ENCODE measurements at places on chromosomes 4 and X.

DNA sequence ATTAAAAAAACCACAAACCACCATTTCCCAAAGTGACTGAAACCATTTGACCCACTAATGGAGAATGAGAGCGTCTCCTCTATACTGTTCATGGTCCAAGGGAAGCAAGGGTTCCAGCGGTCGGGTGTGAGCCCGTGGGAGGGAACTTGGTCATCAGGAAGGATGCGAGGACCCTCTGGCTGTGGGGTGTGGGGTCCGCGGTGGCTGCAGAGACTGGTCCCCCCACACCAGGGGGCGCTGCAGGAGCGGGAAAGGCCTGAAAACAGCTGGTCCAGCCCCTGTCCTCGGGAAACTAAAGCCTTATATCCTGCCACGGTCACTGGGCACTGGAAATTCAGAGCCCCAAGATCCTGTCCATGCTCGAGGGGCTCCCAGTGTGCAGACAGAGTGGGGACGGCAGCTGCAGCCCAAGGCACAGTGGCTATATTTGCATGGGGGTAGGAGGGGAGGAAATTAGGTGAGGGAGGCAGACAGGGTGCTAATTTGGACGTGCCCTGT is 4.3 kb downstream of the BLOC1S4 start:
- DNase-seq = peak; percentile 42

GRCh38 chr4:25809996-25810395 is 52.8 kb downstream of the SEL1L3 start:
- DNase-seq = no peak

DNA sequence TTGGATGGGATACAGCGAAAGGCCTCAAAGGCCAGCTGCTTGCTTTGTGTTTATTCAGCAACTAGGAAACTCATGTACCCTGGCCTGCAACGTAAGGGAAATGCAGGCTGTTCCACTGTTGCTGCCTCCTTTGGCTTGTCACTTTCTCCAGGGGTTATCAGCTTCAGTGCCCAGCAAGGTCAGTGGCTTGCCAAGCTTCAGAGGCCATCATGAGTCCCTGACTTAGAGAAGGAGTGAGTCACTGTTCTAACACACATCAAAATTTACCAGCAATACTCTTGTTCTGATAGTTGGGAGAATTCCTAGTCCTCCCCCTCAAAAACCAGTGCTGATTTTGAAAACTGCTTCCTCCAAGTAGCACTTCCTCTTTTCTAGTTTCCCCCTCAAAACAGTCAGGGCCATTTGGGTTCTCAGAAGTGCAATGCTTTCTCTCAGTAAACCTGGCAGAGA is 250.8 kb downstream of the ARHGAP24 start:
- DNase-seq = no peak

DNA sequence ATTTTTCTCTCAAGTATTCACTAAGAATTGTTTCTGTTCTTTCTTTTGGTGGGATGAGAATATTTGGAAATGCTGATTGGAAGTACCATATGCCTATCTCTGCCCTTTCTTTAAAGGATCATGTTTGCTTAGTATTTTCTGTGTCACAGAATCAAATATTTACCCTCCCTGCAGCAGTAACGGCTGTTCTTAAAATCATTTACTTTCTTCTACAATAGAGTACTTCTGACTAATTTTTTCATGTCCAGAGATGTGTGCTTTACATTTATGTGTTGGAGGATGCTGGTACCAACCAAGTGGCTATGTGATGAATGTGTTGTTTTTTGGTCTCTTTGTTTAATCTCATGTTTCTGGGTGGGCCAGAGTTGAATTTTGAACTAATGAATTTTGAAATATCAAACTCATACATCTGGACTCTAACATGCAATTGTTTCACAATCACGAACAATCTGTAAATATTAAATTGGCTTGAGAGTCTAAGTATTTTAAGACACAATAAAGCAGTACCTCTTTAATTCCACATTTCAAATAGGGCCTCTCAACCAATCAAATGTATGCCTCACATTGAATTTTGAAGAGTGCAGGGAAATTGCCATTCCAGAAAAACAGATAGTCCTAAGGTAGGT is 59.4 kb upstream of the ARSJ start:
- DNase-seq = no peak

DNA sequence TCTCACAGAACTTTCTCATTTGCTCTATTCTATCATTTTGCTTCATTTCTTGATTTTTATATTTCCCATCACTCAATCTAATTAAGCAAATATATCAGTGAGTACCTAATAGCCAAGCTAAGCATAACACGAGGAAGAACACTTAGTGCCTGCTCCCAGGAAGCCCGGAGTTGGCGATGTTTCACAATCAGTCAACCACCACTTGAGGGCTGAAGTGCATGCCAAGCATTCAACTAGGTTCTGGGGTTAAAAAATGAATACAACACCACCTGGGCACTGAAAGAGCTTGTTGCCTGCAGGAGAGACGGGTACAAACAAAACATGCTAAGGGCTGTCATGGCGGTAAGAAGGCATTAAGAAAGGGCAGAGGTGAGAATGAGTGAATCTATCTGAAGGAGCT is 47.5 kb downstream of the UCHL1 start:
- no peak for DNase-seq

GRCh38 chrX:119391279-119391678 is 7.9 kb upstream of the SLC25A43 start:
- no peak for DNase-seq

DNA sequence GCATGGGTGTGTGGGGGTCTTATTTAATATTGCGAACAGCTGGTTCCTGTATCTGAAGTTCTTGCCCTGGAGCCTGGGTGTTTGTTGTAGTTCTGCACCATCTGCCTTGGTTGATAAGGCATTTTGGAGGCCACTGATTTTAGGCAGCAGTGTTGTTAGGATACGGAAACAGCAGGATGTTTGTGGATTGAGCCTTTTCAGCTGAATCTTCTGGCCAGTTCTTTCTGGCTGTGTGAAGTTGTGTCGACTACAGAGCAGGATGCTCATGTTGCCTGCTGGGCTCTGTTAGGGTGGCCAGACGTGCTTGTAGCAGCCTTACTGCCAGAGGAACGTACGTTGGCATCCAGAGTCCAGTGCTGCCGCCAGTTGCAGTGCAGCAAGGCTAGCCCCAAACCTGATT is 134.2 kb downstream of the PTTG2 start:
- no peak for DNase-seq

DNA sequence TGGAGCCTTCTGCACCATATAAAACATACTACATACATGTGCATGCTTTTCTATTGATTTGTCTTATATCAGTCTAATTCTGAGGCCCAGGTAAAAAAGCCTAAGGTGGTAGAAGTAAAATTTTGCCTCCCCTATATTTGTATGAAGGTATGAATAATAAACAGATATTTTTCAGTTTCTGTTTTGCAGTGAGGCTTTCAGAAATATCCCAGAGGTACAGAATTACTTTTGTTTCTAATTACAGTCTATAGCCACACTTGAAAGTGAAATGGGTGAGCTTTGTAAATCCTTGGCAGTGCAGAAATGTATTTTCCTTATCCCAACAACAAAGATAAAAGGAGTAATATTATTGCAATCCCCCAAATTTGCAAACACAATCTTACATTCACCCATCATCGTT is 59.5 kb downstream of the DDX60 start:
- DNase-seq = no peak

DNA sequence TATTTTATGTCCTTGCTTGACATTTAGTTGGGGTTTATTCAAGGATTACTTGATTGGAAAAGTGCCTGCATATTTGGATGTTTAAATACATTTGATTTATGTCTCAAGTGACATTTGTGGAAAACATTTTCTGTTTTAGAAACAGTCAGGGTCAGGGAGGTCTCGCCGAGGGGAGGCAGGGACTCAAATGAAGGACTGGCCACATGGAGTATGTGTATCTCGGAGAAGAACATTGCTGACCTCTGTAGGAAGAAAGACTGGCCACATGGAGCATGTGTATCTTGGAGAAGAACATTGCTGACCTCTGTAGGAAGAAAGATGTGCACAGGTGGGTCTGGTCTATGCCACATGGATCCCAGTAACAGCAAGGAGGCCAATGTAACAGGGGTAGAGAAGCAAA is 233.6 kb downstream of the TRIML1 start:
- DNase-seq = no peak

DNA sequence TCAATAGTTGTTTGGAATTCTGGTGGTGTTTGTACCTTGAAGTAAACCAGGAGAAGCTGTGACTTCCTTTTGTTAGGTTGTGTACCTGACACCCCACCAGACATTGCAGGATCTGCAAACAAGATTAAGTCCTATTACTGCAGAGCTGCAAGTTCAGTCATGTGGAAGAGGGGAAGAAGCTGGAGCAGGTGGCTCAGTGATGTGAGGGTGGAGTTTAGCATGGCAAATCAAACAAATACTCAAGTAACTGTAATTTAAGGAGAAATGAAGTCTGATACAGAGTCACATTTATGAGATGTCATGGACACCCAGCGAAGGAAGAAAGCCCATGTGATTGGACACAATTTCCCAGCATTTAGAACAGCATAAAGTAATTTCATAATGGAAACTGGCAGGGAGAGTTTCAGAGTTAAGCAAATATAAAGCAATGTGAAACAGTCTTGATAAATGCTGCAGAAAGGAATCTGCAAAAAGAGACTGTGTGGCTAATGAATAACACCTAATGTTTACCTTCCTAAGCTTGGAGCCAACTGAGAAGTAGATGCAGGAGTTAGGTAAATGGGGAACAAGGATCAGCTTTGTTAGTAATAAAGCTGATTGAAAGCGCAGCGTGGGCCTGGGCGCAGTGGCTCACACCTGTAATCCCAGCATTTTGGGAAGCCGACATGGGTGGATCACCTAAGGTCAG is 249.1 kb downstream of the GBA3 start:
- DNase-seq = no peak

- DNase-seq = no peak
Observed at GRCh38 chr4:174332741-174333493, 49.2 kb downstream of the CEP44 start.

DNA sequence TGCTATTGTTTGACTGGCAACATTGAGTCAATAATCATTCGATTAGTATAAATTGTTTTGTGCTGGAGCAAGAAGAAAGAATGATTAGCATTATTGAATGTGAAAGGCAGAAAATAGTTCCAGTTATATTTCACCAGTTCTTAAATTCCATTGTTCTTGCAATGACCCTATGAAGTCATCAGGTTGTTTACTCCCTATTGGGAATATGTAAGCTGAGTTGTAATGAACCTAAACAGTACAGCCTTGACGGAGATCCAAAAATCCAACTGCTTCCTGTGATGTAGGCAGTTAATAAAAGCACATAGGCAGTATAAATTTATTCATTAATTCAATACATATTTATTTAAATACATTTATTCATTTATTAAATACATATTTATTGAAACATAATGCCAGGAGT is 947.5 kb downstream of the PCDH7 start:
- DNase-seq = no peak

DNA sequence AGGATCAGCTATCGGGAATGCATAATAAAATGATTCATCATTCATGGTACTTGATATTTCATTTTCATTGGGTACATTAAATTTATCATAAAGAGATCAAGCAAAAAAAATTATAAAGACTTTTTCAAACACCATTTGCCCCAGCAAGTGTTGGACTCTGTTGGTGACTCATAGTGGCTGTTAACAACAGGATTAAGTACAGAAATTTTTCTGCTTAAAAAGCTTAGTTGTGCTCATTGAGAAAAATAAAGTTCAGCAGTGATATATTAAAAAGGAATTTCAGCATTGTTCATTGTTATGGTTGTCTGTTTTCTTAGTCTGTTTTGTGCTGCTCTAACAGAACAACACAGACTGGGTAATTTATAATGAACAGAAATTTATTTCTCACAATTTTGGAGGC is 86.2 kb upstream of the PCDH10 start:
- DNase-seq = no peak

GRCh38 chr4:78032446-78032845 is 24.7 kb upstream of the FRAS1 start:
- DNase-seq = no peak

GRCh38 chrX:149567621-149568417 is 18.1 kb upstream of the HSFX3 start:
- no peak for DNase-seq

GRCh38 chr4:10979032-10979431 is 294.5 kb upstream of the CLNK start:
- no peak for DNase-seq

- DNase-seq = no peak
Observed at GRCh38 chrX:14903891-14904290, 30.7 kb downstream of the MOSPD2 start.

DNA sequence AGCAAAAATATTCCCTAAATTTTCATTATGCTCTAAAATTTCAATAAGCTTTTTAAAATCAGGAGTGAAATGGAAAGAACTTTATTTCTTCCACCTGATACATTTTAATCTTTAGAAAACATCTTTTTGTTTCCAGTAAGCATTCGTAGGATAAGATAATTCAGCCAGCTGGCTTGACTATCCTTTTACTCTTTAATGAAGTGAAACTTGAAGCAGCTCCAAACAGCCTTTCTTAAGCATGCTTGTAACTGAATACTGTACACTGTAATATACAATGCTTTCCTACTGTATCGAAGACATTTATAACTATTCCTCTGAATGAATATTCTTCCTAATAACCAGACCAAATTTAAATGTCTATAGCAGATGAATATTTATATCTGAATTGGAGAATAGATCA is 98.8 kb downstream of the KLHL4 start:
- no peak for DNase-seq

DNA sequence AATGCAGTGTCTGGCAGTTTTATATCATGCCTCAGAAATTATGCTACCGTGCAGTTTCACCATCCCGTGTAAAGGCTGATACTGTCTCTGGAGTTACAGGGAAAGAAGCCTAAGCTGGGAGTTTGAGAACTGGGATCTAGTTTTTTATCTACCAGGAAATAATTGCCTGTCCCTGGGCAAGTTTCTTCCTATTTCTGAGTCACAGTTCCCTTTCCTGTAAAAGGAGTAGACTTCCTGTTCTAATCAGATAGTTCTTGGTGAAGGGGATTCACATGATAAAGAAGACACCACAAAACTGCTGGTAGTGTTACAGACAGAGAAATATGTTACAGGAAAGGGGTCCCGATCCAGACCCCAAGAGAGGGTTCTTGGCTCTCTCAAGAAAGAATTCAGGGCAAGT is 17.1 kb downstream of the HERC3 start:
- DNase-seq = no peak

DNA sequence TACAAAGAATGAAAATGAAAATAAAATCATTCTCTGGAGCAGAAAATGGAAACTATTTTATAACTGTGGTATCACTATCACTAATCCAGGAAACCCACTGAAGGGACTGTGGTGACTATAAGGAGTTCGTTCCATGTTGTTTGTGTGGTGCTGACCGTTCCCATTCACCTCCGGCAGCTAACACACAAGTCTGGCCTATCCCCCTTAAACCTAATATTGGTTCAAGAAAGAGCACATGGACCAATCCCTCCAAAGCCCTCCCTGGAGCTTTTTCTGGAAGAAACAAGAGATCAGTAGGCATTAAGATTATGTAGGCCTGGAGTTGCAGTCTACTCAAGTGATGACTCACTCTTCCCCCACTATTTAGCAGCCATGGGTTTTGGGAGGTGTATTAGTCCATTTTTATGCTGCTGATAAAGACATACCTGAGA is 25.9 kb upstream of the FAM241A start:
- DNase-seq = no peak

DNA sequence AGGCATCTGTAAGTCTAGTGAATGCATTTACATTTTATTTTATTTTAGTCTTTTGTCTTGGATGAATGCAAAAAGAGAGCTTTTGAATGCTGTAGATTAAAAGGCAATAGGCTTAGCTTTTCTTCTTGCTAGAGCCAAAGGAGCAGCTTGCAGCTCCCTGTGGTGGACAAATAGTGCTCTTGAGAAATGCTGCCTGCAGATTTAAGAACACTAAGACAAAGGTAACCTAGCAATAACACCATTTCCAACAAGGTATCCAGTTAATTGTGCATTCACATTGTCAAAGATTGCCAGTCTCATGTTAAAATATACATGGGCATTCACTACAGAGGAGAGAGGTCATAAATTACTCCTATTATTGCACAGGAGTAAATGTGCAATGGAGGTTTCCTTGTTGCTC is 859.2 kb upstream of the PRKX start:
- no peak for DNase-seq

Data from NCI-H2227 treated with DMSO at 0.1 percent for 48 hours (cell line).